ENCODE measurements at places on chromosomes 3 and 15.

DNA sequence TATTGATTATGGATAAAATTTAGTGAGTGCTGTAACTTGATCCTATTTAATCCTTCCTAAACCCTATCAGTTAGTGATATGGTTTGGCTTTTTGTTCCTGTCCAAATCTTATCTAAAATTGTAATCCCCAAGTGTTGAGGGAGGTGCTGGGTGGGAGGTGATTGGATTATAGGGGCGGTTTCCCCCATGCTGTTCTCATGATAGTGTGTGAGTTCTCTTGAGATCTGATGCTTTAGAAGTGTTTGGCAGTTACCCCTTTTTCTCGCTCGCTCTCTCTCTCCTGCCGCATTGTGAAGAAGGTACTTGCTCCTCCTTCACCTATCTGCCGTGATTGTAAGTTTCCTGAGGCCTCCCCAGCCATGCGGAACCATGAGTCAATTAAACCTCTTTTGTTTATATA lies 134.0 kb upstream of the SUCLG2 start:
- DNase-seq = no peak

DNA sequence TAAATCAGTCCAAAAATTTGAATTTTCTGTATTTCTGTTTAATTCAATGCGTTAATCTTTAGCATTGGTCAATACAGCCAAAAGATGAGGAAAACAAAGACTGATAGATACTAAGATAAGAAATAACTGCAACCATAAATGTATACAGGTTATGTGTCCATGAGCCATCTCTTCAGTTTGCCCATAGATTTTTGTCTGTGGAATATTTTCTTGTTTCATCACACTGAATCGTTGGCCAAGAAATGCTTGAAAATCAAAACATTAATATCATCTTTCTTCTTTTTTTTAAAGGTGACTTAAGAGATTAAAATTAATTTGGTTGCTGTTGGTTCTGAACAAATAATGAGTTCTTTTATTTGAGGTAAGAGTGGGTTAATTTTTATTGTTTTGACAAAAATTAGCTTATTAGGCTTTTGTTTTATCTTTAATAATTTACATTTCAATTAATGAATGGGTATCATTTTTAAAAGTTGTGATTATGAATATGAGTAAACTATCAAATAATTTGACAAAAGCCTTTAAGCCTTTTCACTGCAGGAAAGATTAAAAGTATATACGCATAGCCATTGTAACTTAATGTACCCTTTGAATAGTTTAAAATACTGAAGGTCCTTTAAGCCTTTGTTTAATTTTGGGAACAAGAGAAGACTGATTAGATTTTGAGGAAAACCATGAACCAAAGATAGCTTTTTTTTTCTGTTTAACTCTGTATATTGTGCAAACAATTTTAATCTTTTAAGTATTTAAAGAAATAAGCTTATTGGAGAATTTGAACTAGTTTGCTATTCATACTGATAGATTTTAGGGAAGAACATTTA lies 14.7 kb upstream of the CHD2 start:
- DNase-seq = no peak

- no peak for DNase-seq
These were observed 5.1 kb upstream of the MUC13 start for GRCh38 chr3:124939661-124940060.

DNA sequence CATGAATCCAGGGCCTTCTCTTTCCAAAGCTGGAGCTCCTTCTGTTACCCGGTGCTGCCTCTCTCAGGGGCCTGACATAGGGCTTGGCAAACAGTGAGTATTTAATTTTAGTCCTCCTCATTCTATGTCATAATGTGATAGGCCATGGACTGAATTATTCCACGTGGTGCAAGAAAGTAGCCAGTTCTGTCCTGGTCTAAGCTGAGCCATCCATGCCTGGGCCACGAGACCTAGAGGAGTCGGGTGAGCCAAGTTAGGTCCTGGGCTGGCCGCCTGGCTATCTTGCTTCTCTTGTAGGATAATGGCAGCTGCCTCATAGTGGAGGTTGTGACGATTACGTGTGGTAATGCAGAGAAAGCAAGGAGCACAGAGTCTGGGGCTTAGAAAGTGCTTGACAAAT lies 170.6 kb downstream of the FAM43A start:
- DNase-seq = no peak

GRCh38 chr15:25893596-25893995 lies 30.5 kb upstream of the ATP10A start:
- no peak for DNase-seq

DNA sequence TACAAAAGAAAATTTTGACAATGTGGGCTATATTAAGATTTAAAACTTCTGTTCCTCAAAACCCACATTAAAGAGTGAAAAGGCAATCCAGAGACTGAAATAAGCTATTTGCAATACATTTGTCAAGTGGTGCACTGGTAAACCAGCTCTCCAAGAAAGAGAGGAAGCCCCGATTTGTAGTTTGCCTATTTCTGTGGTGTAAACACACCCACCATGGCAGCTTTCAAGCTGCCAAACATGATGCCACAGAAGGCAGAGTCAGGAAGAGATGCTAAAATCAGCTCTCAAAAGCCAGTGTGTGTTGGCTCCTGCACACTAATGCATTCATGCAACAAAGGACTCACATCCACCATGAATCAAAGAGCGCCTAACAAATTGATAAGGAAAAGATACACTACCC lies 17.5 kb downstream of the RFTN1 start:
- DNase-seq = no peak

DNA sequence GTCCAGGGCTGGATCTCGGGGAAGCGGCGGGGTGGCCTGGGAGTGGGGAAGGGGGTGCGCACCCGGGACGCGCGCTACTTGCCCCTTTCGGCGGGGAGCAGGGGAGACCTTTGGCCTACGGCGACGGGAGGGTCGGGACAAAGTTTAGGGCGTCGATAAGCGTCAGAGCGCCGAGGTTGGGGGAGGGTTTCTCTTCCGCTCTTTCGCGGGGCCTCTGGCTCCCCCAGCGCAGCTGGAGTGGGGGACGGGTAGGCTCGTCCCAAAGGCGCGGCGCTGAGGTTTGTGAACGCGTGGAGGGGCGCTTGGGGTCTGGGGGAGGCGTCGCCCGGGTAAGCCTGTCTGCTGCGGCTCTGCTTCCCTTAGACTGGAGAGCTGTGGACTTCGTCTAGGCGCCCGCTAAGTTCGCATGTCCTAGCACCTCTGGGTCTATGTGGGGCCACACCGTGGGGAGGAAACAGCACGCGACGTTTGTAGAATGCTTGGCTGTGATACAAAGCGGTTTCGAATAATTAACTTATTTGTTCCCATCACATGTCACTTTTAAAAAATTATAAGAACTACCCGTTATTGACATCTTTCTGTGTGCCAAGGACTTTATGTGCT lies 527 bp downstream of the B2M start:
- DNase-seq = no peak

DNA sequence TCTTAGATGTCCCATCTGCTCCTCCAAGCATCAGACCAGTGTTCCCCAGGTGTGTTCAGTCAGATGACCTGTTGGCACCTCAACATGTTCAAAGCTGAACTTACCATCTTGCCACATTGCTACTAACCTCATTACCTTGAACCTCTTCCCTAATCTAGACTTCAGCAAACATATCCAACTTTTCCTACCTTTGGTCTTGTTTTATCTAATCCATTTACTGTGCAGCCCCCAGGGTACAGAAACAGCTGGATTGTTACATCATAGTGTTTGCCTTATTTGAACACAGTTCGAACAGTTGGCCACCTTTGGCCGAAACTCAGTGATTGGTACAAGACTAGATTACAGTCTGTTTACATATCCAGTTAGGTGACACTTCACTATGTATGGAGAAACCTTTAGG lies 36.1 kb upstream of the MCF2L2 start:
- no peak for DNase-seq

Data from AG04450 (cell line).